ENCODE measurements at places on chromosomes 6 and 20.

GRCh38 chr6:134020071-134020470, 32.4 kb downstream of the SLC2A12 start:
- no peak for DNase-seq

DNA sequence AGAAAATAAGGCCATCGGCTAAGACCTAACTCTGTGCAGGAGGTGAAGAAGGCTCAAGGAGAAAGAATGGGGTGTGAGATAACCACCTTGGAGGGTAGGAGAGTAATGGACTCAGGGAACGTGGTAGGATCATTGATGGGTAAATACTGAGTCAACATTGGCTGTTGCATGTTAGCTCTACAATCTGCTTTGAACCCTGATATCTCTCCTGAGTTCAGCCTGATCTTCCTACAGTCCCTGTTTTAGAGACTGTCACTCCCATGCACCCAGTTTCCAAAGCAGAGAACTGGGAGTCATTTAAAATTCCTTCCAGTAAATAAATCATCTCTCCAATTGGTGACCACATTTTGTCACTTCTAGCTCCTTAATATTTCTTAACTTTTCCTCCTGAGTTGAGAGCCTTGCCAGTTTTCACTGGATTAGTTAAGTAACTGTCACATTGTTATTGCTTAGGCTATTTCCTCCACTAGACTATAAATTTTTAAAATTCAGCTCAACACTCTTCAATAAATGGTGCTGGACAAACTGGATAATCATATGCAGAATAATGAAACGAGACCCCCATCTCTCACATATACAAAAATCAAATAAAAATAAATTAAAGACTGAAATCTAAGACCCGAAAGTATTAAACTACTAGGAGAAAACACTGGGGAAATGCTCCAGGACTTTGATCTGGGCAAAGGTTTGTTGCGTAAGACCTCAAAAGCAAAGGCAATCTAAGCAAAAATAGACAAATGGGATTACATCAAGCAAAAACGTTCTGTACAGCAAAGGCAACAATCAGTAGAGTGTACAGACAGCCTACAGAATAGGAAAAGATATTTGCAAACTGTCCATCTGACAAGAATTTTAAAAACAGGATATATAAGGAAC, 138.9 kb upstream of the TMEM170B start:
- no peak for DNase-seq

DNA sequence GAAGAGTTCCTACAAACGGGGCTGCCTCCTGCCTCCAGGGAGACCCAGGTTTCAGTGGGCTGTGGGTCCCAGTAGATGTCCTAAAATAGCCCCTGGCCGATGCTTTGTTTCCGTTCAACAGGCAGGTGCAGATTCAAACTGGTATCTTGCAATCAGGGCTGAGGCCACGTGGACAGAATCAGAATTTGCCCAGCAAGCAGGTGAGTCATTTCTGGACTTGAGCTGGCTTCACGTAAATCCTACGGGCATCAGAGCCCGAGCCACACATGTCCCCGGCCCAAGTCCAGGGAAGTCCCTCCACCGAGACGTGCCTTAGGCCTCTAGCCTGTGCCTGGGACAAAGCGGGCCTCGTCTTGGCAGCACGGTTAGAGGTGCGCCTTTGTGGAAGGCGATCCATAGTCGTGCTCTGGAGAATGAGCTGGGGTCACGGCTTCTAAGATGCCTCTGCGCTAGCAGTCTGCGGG, 101.6 kb upstream of the FRMD1 start:
- DNase-seq = no peak

- DNase-seq = no peak
Measured at GRCh38 chr6:45300736-45301135, 27.4 kb upstream of the RUNX2 start.

- DNase-seq = no peak
Measured at GRCh38 chr6:118693562-118693961, 42.2 kb upstream of the CEP85L start.

GRCh38 chr20:48486065-48486464, 341.7 kb downstream of the PREX1 start:
- DNase-seq = no peak

GRCh38 chr6:34284563-34285447, 36.0 kb upstream of the SMIM29 start:
- DNase-seq = peak; percentile 69

DNA sequence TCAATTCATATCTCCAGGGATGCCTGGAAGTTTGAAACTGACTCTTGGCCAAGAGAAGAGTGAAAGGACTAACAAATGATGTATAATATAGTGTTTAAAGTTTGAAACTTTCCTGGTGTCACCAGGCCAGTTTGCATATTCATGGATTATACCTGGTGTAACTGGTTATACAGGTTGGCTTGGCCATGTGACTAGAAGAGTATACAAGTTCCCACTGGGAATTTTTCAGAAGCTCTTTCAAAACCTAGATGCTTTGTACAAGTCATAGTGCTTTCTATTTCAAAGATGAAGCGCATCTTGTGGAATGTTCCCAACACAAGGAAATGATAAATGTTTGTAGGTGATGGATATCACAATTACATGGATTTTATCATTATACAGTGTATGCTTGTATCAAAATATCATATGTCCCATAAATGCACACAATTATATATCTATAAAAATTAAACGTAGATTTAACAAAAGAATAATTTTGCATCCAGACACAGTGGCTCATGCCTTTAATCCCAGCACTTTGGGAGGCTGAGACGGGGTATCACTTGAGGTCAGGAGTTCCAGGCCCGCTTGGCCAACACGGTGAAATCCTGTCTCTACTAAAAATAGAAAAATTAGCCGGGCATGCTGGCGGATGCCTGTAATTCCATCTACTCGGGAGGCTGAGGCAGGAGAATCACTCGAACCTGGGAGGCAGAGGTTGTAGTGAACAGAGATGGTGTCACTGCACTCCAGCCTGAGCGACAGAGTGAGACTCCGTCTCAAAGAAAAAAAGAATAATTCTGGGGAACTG, 1420.2 kb downstream of the GRIK2 start:
- no peak for DNase-seq

GRCh38 chr6:90574610-90575009, 12.3 kb downstream of the MAP3K7 start:
- no peak for DNase-seq

DNA sequence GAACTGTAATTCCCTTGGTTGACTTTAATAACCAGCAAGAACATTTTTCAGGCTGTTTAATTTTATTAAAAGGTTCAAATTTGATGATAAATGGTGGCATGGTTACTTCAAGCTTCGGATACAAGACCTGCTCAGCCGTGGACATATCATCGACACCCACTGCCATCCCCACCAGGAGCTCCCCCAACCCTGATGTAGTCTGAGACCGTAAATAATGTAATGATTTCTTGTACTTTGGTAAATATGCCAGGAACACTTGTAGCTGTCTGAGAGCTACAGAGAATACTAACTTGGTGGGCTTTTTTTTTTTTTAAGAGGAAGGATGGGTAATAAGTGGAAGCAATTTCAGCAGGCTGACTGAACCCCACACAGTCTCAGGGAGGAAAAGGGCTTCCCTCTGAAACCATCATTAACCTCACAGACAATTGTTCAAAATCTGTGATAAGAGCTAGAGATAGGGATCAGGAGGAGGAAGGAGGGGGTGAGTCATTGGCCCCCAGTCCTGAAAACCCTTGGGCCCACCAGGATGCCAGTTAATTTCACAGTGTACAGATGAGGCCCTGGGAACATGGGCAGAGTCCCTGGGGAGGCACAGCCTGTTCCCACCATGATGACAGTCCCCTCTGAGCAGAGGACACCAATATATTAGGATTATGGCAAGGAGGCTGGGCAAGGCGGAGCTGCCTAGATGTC, 56.0 kb downstream of the APCDD1L start:
- DNase-seq = no peak

DNA sequence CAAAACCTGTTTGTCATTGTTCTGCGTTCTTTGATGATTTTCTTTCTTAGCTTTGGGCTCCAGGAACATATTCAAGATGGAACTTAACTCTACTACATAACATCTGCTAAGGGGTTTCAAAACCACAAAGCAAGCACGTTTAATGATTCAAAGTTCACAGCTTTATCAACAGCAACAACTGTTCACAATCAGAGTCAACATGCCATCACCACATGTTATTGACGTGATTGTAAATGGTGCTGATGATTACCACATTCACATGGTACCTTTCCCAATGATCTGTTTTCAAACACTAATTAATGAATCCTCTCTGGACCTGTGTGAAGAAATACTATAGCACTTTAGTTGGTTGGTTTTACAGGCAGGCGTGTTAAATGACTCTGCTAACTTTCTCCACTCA, 180.6 kb upstream of the CEP162 start:
- no peak for DNase-seq

GRCh38 chr6:90386399-90387382, 90.0 kb upstream of the BACH2 start:
- DNase-seq = no peak

- no peak for DNase-seq
Measured at GRCh38 chr6:138695193-138695592, 78.4 kb upstream of the CCDC28A start.

DNA sequence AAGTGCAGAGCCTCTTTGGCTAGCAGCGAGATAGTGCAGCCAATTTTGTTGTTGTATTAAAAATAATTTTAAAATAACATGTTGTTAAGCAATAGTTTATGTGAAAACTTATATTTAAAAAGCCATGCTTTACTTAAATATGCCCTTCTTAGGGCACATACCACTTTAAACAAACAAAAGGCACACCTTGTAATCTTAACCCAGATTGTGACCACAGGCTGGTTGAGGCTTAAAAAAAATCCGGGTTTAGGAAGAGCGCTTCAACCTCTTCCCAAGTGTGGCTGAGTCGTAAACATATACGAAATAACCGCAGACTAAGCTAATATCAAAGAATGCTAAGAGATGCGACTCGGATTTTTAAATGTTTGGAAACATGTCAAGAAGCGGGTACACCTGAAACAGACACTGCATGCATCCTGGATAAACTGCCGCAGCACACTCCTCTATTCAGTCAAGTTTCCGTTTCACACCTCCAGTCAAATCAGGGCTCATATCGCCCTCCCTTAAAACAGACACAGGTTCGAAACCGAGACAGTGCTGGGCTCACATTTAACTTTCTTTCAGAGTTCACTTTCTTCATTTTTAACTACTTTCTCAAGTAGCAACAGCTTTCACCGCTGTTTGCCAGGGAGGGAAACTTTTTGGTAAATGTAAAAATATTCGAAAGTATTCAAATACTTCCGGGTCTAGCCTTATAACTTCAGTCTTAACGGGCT, 1.5 kb downstream of the DEK start:
- DNase-seq = no peak

GRCh38 chr6:111653979-111654378, 48.3 kb upstream of the TRAF3IP2 start:
- DNase-seq = no peak

GRCh38 chr20:18928626-18929025, 115.0 kb downstream of the SCP2D1 start:
- no peak for DNase-seq

GRCh38 chr20:2659547-2659946, 4.5 kb downstream of the IDH3B start:
- no peak for DNase-seq

DNA sequence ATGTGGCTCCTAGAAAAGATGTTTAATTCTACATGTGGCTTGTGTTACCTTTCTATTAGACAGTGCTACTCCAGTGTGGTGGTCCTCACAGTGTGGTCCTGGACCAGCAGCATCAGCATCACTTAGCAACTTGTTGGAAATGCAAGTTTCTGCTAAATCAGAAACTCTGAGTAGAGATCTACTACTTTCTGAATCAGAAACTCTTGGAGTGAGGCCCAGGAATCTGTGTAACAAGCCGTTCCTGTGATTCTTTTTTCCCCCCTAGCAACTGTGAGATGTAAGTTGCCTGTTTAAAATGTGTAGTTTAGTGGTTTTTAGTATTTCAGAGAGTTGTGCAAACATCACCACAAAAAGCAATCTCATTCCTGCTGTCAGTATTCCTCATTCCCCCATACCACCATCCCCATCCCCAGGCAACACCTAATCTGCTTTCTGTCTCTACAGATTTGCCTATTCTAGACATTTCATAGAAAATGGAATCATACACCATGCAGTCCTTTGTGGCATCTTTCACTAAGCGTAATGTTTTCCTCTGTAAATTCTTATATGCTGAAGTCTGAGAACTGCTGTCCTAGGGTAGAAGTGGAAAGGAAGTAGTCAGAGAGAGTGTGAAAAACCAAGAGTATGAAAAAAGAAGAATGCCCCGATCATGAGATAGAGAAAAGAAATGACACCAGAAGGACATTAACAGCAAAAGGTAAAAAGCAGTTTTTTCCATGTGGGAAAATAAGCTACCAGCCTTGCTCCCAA, 18.9 kb upstream of the BTBD9 start:
- DNase-seq = no peak

GRCh38 chr6:141140905-141141304, 991.8 kb upstream of the GJE1 start:
- no peak for DNase-seq

DNA sequence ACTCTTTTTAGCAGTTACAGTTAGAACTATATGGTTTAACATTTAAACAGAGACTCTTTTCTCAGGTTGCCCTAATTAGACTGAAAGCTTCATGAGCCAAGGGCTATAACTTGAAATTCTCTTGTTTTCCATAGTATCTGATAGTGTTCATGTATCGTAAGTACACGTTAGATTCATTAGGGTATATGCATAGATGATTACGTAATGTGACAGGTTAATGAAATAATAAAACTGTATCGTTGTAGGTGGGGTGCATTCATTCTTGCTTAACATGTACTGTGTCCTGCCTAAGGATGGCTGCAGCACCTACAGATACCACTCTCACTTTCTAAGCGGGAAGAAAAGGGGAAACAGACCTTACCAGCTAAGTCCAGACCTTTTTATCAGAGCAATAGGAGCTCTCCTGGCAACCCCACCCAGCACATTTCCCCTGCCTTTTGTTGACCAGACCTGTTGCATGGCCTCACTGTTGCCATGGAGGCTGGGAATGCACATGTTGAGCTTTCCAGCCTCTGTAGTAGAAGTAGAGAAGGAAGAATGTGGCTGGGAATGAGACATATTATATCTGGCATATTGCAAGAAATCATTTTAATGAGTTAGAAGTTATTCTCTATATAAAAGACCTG, 83.0 kb downstream of the MAP3K4 start:
- no peak for DNase-seq

GRCh38 chr6:91482498-91482897, 895.6 kb upstream of the MAP3K7 start:
- DNase-seq = no peak

- no peak for DNase-seq
Measured at GRCh38 chr6:24486065-24486464, 3.3 kb downstream of the GPLD1 start.

DNA sequence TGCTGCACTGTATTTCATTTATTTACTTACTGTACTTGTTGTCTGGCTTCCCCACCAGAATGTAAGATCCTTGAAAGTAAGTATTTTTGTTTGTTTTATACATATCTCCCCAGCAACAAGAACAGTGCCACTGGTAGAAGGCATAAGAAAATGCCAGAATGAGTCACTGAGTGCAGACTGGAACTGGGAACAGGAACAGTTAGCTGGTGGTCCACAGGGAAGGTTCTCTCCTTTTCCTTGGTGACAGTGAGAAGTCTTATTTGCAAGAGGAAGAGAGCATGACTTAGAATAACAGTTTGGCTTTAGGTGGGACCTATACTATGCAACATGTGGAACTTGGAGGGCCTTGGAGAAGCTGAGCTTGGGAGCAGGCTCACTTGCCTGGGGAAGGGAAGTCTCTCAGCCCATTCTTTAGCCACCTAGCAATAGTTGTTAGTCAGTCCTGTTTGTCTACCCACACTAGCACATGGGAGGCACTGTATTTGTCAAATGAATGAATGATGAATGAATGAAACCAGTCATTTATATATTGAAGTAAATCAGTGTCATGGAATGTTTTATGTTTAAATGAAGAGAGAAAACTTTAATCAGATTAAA, 203.5 kb downstream of the KCNQ5 start:
- DNase-seq = no peak

GRCh38 chr20:58225452-58226200, 2.8 kb downstream of the ANKRD60 start:
- no peak for DNase-seq

Data from posterior cingulate gyrus (tissue), 11 donors.